Activated CD8-positive, alpha-beta memory T cell treated with anti-CD3 and anti-CD28 coated beads, Interleukin-2, amount 10 ng/mL, durations not matched to agents 7 days and 5 days (primary cell): ENCODE measurements at places on chromosomes 6 and 20. TPM values are rescaled to one million over a fixed set of nuclear protein-coding genes. Genes with fewer than 3 reads are reported as not detected.

GRCh38 chr6:4380881-4381281, 245.5 kb upstream of the ECI2 start:
- no peak for DNase-seq

DNA sequence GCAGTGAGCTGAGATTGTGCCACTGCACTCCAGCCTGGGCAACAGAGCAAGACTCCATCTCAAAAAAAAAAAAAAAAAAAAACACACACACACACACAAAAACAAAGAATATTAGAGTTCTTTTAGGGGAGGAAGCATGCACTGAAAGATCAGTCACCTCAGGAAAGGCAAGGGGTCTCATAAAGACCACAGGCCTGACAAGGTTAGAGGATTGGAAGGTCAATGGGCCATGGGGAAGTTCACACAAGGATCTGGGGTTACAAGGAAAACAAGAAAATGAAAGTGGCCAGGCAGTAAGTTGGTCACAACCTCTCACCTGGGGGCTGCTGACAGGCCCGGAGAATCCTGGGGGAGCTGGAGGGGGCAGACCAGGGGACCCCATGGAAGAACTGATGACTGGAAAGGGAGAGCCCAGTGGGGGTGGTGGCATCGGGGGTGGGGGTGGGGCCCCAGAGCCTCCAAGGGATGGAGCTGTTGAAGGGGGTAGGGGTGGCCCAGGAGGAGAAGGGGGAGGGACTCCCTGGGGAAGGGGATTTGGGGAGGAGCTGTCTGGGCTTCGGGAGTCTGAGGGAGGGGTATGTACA, 1.5 kb downstream of the RXRB start:
- DNase-seq: no peak

GRCh38 chr20:23203951-23204730, 118.0 kb upstream of the CD93 start:
- DNase-seq: no peak

DNA sequence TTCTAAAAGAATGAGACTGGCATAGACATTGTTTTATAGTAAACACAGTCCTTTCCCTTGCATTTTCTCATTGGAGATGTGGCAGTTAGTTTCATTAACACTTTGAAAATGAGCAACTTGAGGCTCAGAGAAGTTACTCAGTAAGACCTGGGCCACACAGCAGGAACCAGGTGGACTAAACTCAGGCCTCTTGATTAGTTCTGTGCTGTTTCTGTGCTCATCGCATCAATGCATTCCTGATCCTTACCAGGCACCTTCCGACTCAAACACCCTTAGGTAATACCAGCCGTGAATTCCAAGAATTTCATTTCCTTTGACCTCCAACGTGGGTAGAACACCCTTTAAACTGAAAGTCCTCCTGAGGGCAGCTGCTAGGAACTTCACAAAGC, 362.8 kb downstream of the ESR1 start:
- DNase-seq: no peak

The PLA2G7 gene
- total RNA-seq: not detected

GRCh38 chr6:70819646-70820045, 137.2 kb downstream of the B3GAT2 start:
- DNase-seq: no peak

DNA sequence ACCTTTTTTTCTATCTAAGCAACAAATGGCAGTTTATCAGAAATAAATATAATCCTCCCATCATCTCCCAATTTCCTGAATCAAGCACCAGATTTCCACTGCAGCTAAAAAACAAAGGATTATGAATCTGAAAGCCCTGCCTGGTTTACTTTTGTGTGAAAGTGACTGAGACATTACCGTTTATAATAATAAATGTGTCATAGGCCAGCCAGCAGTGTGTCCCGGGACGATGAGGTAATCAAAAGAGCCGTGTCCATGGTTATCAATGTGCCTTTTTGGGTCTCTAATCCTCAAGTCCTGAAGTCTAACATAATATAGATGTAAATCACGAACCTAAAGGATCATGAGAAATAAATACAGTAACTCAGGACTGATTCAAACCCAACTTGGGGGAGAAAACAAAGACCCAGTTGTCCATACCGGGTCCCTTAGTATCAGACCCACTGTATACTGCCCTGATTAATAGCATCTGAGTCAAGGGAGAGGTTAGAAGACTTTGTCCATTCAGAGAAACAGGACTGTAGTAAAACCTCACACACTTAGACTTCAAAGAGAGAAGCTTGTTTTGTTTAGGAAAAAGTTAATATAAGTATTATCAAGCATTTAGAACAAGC, 149.1 kb downstream of the SASH1 start:
- no peak for DNase-seq

GRCh38 chr6:159104163-159104925, 59.6 kb upstream of the TAGAP start:
- DNase-seq: peak; percentile 86

GRCh38 chr6:153966001-153966400, 73.0 kb upstream of the OPRM1 start:
- DNase-seq: no peak

The KIAA0408 gene
- 25.6 TPM for total RNA-seq

The LRRN4 gene
- total RNA-seq: not detected

DNA sequence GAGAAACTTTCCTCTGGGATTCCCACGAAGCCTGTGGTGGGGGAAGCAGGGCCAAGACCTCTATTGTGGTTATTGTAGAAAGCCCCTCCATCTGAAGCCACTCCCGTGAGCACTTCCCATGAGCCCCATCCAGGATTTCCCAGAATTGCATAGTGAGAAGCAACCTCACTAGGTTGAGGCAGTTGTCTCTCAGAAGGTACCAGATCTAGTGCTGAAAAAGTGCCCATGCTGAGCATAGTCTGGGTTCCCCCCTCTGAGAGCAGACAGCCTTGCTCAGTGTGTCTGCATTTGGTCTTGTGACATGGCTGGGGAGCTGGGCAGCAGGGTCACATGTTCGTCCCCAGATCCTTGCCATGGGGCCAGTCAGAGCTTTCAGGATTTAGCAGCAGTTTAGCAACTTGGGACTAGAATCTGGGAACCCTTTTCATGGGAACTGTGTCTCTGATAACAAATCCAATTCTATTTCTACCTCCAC, 38.6 kb downstream of the SLC9A8 start:
- DNase-seq: no peak

The UST gene
- total RNA-seq: 1.5 TPM

- no peak for DNase-seq
These were observed 94.2 kb upstream of the KCNK16 start for GRCh38 chr6:39416728-39417127.

The ULBP2 gene
- total RNA-seq: 0.99 TPM

The CDSN gene
- not detected for total RNA-seq

DNA sequence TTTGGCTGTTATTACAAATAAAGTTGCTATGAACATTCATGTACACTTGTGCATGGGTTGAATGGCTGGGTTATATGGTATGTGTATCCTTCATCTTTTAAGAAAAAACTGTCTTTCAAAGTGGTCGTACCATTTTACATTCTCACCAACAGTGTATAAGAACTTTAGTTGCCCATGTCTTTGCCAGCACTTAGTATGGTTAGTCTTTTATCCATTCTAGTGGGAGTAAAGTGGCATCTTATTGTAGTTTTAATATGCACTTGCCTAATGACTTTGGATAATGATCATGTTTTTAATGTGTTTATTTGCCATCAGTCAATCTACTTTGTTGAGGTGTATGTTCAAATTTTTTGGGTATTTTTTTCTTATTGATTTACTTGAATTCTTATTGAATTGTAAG, 32.5 kb upstream of the ECI2 start:
- no peak for DNase-seq

GRCh38 chr20:22626496-22626895, 42.1 kb upstream of the FOXA2 start:
- no peak for DNase-seq
